Left ventricle myocardium superior (tissue), 1 donor: ENCODE measurements at places on chromosomes 3 and 15. TPM values are rescaled to one million over a fixed set of nuclear protein-coding genes. Genes with fewer than 3 reads are reported as not detected.

Gene BMF
- 3.2 TPM for total RNA-seq

DNA sequence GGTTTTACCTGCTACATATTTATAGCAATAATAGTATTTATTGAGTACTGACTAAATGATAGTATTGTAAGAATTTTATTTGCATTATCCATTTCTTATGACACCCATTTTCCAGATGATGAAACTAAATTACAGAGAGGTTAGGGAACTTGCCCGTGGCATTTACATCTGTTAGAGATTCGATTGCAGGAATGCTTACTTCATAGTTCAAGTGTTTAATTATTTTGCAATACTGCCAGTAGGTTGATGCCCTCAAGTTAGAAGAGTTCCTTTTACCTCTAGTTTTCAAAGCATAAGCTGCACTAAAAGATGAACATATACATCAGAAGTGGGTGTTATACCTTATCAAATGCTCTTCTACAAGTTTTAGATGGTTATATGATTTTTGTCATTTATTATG is 362.8 kb upstream of the RGMA start:
- DNase-seq, result no peak

GRCh38 chr3:157271283-157271882 is 111.4 kb upstream of the CCNL1 start:
- no peak for DNase-seq

GRCh38 chr15:39238443-39238842 is 342.4 kb upstream of the THBS1 start:
- no peak for DNase-seq

Gene CLDN11
- 4.2 TPM for total RNA-seq

DNA sequence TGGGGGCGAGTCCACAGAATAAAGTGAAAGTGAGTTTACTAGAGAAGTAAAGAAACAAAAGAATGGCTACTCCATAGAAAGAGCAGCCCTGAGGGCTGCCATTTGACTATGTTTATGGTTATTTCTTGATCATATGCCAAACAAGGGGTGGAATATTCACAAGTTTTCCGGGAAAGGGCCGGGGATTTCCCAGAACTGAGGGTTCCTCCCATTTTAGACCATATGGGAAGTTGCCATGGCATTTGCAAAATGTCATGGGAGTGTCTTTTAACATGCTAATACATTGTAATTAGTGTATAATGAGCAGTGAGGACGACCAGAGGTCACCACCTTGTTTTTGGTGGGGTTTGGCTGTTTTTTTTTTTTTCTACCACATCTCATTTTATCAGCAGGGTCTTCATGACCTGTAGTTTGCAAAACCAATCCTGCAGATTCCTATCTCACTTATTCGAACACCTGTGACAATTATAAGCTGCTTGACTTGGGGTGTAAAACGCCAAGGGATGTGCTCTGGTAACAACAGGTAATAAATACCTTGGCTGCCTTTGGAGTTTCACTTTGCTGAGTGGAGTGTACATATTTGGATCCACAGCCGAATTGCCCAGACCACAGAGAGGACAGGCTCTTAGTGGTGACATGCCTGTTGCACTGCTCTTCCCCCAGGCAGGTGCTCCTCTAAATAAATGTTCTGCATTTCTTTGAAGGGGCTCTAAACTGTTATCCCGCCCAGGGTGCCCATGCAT is 43.6 kb downstream of the C2CD4B start:
- DNase-seq, result no peak

- DNase-seq, result peak; percentile 56
Observed at GRCh38 chr3:108006077-108006771, 84.6 kb downstream of the CD47 start.
